ENCODE measurements at places on chromosomes 11 and 22.

DNA sequence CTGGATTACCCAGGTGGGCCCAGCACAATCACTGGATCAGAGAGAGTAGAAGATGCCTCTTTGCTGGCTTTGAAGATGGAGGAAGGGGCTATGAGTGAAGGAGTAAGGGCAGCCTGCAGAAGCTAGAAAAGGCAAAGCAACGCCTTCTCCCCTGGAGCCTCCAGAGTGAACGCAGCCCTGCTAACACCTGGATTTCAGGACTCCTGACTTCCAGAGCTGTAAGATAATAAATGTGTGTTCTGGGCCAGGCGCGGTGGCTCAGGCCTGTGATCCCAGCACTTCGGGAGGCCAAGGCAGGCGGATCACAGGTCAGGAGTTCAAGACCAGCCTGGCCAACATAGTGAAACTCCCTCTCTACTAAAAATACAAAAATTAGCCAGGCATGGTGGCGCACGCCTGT is 102.4 kb downstream of the MORC2 start:
- no peak for DNase-seq
- H3K36me3 ChIP-seq = no peaks in the 10 kb centered on the region
- H3K4me3 ChIP-seq = no peak overlapping the region

DNA sequence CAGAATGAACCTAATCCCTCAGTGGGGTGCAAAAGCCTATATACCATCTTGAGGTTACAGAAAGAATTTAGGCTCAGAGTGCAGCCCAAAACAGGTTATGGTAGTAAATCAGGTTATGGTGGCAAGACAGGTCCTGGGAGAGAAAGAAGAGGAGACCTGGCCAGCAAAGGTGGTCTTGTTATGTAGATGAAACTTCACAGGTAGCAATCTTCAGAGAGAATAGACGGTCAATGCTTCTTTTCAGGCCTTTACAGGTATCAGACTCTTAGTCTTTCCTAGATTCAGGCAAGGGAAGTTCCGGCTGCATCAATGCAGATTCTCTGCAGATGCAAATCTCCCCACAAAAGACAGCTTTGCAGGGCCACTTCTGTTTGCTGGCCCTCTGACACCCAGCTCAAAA is 45.8 kb upstream of the SORL1 start:
- H3K27me3 ChIP-seq = no peaks in the 10 kb centered on the region
- no peak overlapping the region for H3K4me3 ChIP-seq
- DNase-seq = no peak
- no peaks in the 10 kb centered on the region for H3K4me1 ChIP-seq
- H3K27ac ChIP-seq = no peak overlapping the region

GRCh38 chr11:119880143-119880542 is 151.1 kb upstream of the NECTIN1 start:
- H3K4me1 ChIP-seq = peaks cover 5% of the 10 kb centered on the region
- H3K4me3 ChIP-seq = no peak overlapping the region
- H3K27me3 ChIP-seq = no peaks in the 10 kb centered on the region
- DNase-seq = no peak

GRCh38 chr22:47739291-47740015 is 977.0 kb downstream of the TBC1D22A start:
- no peak overlapping the region for H3K27ac ChIP-seq
- no peaks in the 10 kb centered on the region for H3K4me1 ChIP-seq
- H3K4me3 ChIP-seq = no peak overlapping the region
- no peak for DNase-seq
- H3K36me3 ChIP-seq = no peaks in the 10 kb centered on the region

DNA sequence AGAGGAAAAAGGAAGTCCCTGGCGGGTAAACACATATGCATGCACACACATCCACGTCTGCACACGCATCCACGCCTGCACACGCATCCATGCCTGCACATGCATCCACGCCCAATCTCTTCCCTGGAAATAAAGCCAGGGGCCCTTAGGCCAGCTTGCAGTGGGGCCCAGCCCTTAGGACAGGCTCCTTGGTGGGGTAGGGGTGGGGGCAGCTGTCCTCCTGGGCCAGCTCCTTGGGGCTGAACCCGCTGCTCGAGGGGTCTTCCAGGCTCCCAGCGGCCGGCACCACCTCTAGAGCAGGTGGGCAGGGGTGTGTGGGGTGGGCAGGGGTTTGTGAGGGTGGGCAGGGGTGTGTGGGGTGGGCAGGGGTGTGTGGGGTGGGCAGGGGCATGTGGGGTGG is 1.9 kb downstream of the C11orf21 start:
- no peak for DNase-seq
- peaks cover 13% of the 10 kb centered on the region for H3K4me1 ChIP-seq
- no peaks in the 10 kb centered on the region for H3K27me3 ChIP-seq
- H3K27ac ChIP-seq = no peak overlapping the region

GRCh38 chr11:33539751-33540150 is 160.9 kb downstream of the C11orf91 start:
- no peaks in the 10 kb centered on the region for H3K36me3 ChIP-seq
- H3K27ac ChIP-seq = no peak overlapping the region
- no peaks in the 10 kb centered on the region for H3K27me3 ChIP-seq
- H3K4me3 ChIP-seq = no peak overlapping the region

DNA sequence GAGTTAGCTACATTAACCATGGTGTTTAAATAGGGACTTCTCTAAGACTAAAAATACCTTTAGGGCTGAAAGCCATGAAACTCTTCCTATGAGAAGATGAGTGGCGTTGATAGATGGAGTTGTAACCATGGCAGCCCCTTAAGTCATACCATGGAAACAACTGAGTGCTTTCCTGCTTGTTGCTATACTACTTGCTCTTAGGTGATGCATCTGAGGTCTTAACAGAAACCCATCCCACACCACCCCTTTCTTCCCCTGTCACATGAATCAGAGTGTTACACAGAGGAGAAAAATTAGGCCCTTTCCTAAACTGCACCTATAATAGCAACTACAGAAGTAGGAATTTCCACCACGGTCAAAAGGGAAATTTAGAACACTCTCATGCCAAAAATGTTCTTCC is 64.3 kb upstream of the ZC3H12C start:
- no peaks in the 10 kb centered on the region for H3K4me1 ChIP-seq
- no peak for DNase-seq
- H3K27me3 ChIP-seq = no peaks in the 10 kb centered on the region

DNA sequence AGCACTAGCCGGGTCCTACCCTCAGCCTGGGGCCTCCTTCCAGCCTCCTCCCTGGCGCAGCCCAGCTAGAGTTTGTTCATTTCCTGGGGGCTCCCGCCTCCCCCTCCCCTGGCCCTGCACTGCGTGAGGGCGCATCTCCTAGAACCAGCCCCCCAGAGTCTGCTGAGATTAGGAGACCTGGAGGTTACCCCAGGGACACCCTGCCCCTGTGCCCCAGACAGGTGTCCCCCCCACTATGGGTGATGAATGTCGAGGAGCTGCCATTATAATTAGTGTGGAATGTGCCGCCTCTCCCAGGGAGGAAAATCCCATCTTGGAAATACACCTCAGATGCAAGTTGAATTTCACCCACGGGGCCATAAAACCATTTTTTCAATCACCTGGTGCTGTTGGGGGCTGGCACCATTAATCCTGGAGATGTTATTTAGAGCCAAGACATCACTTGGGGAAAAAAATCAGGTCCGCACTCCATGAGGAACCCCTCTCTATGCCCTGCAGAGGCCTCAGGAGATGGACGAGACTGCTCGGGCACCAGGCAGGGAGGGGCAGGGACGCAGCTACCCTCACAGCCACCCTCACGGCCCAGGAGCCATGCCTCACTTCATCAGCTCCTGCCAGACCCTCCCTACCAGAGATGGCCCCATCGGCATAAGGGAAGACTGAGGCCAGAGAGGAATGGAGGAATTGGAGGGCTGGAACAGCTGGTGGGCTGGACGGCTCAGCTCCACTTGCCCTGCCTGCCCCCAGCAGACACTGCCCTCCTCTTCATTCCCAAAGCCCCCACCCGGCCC is 197.5 kb downstream of the IGLL1 start:
- H3K27ac ChIP-seq = no peak overlapping the region
- no peaks in the 10 kb centered on the region for H3K27me3 ChIP-seq
- H3K4me3 ChIP-seq = no peak overlapping the region
- DNase-seq = no peak
- peaks cover 10% of the 10 kb centered on the region for H3K4me1 ChIP-seq

DNA sequence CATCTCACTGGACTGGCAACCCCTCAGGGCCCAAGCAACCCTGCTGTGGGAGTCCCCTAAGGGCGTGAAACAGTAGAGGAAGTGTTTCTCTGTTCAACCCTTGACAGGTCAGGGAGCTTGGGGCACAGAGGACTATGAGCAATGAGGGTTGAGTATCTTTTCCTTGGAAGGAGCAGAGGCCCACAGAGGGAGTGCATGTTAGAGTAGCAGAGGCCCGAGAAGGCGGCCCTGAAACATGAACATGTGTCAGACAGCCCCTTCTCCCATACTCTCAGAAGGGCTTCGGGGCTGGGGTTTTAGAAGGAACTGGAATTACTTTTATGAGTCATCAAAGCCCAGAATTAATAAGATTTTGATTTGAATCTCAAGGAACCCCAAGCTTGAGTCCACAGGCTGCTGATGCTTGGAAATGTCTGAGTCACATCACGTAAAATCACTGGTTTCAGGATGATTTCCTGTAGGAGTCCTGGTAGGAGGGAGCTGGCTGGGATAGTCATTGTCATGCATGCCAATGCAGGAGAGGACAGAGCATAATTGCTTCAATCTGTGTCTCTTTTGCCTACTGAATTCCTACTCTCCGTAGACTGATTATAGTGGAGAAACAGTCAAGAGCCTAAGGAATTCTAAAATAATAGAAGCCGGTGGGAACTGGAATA is 22.6 kb downstream of the C11orf71 start:
- H3K27ac ChIP-seq = no peak overlapping the region
- peaks cover 4% of the 10 kb centered on the region for H3K27me3 ChIP-seq
- H3K4me3 ChIP-seq = no peak overlapping the region
- no peak for DNase-seq
- H3K36me3 ChIP-seq = no peaks in the 10 kb centered on the region

DNA sequence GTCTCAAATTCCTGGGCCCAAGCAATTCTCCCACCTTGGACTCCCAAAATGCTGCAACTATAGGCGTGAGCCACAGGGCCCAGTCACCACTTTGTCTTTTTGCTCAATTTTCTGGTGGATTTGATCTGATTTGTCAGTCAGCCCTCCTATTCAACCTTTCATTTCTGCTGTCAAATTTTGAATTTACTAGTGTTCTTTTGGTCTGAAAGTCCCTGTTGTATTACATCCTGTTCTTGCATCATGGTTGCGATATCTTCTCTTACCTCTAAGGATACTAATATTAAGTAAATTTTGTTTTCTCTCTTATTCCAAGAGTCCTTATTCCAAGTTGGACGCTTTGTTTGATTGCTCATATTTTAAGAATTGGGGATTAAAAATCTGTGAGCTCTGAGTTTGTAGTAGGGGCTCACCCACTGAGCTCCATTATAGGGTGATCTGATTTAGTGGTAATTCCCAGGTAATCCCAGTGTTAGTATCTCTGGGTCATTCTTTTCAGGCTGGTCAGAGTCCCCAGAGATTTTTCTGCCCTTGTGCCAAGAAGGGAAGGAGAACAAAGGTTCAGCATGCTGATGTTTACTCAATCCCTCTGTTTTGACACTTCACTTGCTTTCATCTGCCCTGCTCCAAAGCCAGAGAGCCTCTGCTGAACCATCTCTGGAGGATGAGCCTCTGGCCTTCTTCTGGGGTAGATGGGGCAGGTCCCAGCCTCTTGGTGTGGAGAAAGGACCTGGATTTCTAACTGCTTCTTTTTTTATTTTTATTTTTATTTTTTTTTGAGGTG is 10.0 kb downstream of the UPB1 start:
- no peaks in the 10 kb centered on the region for H3K27me3 ChIP-seq
- no peak overlapping the region for H3K4me3 ChIP-seq
- no peaks in the 10 kb centered on the region for H3K36me3 ChIP-seq
- H3K4me1 ChIP-seq = peaks cover 20% of the 10 kb centered on the region

DNA sequence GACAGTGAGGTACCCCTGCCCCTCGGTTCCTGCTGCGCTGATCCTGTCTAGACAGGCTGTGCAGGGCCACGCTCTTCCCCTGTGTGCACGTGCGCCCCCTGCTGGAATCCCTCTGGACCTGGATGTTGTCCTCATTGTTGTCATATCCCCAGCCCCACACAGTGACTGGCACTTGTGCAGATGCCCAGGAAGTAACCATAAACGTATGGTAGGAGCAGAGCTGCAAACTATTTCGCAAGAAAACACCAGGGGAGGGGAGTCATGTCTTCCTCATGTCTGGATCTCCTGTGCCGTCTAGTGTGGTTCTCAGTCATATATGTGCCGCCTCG is 114.7 kb downstream of the CRYBB2 start:
- no peaks in the 10 kb centered on the region for H3K4me1 ChIP-seq
- H3K27ac ChIP-seq = no peak overlapping the region
- no peak overlapping the region for H3K4me3 ChIP-seq
- no peaks in the 10 kb centered on the region for H3K27me3 ChIP-seq

DNA sequence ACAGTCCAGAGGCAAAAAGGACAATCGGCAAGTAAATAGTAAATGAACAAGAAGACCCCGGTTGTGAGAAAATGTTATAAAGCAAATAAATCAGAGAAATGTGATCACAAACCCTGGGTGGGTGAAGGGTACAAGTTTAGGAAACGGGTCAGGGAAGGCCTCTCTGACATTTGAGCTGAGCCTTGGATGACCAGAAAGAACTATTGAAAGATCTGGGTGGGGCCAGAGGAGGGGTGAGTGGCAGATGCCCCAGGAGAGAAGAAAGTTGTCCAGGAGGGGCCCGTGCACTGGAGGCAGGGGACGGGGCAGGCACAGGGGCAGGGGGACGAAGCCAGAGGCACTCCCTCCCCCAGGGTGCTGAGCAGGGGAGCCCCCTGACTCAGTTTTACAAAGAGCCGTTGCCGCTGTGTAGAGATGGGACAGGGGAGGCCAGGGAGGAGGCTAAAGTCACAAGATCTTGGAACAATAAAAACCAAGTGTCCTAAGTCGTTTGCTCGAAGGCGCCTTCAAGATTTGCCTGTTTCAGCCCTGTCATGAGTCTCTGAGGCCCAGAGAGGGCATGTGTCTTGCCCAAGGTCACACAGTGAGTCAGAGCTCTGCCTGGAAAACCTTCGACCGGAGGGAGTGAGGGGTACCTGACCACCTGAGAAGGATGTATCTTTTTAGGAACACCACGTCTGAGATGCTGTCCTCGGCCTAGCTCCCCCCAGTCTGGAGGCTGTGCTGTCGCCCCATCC is 10.8 kb upstream of the PDGFB start:
- DNase-seq = no peak
- H3K27ac ChIP-seq = peak overlapping the region; percentile 84
- no peaks in the 10 kb centered on the region for H3K27me3 ChIP-seq

DNA sequence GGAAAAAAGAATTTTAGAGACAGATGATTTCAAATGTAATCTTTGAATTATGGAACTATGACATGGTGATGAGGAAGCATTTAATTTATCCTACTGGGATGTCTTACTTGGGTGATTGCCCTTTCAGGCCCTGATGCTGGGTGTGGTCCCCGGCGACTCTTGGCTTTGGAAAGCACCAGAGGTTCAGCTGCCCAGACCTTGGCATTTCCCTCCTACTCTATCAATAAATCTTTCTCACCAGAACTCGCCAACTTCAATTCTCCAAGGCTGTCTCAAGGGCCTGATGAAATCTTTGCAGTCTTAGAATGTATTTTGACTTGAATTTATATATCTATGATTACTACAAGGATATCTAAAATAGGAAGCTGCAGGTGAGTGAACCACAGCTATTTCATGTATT is 18.5 kb upstream of the OR4D5 start:
- H3K4me3 ChIP-seq = no peak overlapping the region
- DNase-seq = no peak
- no peaks in the 10 kb centered on the region for H3K36me3 ChIP-seq
- no peaks in the 10 kb centered on the region for H3K27me3 ChIP-seq
- H3K4me1 ChIP-seq = no peaks in the 10 kb centered on the region
